Stimulated activated CD4-positive, alpha-beta T cell treated with anti-CD3 and anti-CD28 coated beads, TNF-alpha, amount 100 ng/mL, for 1 hour (primary cell): ENCODE measurements at places on chromosomes 12 and 14.

DNA sequence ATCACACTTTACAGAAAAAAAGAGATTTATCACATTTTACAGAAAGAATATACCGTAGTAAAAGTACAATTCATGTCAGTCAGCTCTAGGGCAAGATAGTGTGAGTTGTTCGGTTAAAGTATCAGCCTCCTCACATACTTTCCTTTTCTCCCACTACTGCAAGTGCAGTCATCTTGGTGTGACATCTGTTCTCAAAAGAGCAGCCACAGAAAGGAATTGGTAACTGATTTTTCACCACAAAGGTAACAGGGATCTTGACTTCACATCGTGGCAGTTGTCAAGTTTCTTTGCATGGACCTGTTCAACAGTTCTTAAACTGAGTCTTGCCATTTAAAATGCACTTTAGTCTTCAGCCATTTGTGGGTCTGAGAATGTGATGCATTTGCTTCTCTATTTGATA lies 5.0 kb upstream of the E2F7 start:
- no peak for DNase-seq

DNA sequence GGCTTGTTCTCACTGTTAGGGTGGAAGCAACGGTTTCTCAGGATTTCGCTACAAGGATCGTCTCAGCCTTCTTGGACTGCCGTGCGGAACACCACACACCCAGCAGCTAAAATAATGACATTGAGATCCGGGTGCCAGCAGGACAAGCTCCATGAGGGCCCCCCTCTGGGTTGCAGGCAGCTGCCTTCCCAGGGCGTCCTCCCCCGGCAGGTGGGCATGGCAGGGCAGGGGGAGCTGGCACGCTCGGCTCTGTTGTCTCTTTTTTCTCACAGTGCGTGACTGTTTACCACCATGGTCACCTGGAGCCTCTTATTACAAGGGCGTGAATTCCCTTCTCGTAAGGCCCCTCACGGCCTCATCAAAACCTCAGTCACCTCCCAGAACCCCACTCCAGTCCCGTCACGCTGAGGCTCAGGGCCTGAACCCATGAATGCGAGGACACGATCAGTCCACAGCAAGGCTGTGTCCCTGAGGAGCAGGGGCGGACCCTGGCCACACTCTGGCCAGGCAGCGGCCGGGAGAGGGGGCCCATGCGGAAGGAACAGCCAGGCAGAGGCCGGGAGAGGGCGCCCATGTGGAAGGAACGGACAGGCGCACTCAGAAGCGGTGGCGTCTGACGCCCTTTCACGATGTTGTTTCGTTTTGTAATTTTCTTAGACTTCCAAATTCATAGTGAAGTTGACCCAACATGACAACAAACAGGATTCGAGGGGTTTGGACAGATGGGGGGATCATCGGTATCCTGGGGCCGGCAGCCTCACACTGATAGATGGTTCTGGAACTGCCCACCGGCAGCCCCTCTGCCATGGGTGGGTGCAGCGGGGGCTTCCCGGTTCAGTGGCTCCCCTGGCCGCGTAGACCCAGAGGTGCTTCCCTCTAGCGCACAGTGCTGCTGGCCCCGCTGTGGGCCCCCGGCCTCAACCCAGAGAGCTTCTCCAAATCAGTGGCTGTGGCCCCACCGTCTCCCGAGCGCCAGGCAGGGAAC lies 10.0 kb downstream of the LRCOL1 start:
- DNase-seq: no peak

GRCh38 chr12:59733200-59733599 lies 137.4 kb downstream of the SLC16A7 start:
- DNase-seq: no peak

DNA sequence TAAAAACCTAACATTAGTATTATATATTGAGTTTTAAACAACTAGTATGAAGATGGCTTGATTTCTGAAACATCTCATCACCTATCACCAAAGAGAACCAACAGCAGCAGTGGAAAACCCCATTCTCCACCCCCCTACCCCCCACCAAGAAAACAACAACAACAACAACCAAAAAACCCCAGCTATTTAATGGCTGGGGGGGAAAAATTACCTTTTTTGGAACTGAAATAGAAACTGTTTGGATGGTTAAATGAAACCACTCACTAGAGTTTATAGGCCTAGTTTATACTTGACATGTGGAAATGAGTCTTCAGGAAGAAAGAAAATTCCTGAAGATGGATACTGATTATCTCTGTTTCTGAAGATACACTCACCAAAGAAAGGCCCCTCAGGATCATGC lies 30.3 kb downstream of the PPP2R5E start:
- DNase-seq: no peak

- no peak for DNase-seq
These were observed 326.5 kb upstream of the TBX3 start for GRCh38 chr12:115010324-115010995.

DNA sequence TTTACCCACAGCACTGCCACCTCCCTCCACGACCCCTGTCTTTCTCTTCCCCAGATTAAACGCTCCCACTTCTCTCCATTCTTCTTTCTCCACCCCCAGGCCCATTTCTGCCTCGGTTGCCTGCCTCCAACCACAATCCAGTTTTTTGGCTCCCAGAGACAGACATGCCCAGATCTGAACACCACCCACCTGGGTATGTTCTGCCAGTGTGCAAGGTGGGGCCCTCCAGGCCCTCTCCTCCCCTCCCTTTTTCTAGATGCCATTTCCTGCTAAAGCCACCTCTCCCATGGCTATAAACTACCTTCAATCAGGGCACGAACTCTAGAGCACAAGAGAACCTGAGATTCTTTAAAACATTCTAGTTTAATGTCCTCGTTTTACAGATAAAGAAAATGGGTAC lies 63.3 kb downstream of the IRF2BPL start:
- no peak for DNase-seq

DNA sequence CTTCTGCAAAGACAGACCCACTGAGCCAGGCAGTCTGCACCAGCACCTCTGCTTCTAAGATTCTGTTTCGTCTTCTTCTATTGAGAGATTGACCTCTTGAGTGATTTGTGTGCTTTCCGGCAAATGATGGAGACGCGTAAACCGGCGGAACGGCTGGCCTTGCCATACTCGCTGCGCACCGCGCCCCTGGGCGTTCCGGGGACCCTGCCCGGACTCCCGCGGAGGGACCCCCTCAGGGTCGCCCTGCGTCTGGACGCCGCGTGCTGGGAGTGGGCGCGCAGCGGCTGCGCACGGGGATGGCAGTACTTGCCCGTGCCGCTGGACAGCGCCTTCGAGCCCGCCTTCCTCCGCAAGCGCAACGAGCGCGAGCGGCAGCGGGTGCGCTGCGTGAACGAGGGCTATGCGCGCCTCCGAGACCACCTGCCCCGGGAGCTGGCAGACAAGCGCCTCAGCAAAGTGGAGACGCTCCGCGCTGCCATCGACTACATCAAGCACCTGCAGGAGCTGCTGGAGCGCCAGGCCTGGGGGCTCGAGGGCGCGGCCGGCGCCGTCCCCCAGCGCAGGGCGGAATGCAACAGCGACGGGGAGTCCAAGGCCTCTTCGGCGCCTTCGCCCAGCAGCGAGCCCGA lies 703 bp downstream of the ASCL4 start:
- no peak for DNase-seq

- no peak for DNase-seq
These were observed 85.6 kb downstream of the GLT1D1 start for GRCh38 chr12:128938886-128939285.

GRCh38 chr12:17235996-17236395 lies 630.0 kb upstream of the LMO3 start:
- DNase-seq: no peak

DNA sequence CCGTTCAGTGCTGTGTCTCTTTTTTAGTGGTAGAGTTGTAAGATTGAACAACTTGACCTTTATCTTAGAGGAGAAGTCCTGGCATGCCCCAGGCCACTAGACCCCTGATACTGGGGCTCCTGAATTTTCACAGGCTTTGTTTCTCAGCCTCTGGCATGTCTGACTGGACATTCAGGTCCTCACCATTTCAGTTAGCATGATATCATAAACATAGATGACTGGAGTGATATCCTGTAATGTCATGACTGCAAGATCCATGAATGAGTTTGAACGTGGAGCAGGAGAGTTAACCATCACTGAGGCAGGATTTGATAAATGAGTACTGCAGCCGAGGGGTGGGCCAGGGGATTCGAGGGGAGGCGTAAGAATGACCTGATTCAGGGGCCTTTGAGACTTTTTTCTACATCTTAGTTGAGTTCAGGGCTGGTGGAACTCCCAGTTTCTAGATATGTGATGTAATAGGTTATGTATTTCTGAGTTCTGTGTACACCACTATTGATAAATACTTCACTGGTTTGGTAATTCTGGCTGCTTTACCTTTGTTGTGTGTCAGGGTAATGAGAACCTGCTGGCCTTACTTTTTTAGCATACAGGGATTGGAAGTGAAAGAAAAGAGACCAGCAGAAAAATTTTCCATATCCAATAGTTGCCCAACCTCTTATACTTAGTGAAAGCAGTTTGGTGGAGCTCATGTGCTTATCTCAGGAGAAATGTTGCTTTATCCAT lies 217.0 kb downstream of the SYNE2 start:
- DNase-seq: no peak

- no peak for DNase-seq
These were observed 37.7 kb downstream of the CFL2 start for GRCh38 chr14:34676516-34677211.

DNA sequence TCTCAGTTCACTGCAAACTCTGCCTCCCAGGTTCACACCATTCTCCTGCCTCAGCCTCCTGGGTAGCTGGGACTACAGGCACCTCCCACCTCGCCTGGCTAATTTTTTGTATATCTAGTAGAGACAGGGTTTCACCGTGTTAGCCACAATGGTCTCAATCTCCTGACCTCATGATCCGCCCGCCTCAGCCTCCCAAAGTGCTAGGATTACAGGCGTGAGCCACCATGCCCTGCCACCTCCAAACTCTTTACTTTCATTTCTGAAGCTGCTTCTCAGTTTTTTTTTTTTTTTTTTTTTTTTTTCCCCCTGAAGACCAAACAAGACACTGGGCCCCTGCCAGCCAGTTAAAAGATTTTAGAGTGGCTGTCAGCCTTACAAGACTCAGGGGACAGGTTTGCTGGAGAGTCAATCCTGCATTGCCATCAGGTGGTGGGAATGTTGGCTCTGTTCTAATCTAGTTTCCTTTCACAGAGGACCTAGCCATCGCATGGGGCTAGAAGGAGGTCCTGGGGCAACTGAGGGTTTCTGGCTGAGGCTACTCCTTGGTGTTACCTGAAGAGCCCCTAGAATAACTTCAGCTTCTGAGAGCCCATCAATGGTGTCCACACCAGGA lies 37.4 kb upstream of the HIGD1C start:
- no peak for DNase-seq

- DNase-seq: no peak
These were observed 2.8 kb downstream of the CKB start for GRCh38 chr14:103519837-103520212.

GRCh38 chr12:110256780-110257431 lies 24.1 kb upstream of the ATP2A2 start:
- DNase-seq: no peak

DNA sequence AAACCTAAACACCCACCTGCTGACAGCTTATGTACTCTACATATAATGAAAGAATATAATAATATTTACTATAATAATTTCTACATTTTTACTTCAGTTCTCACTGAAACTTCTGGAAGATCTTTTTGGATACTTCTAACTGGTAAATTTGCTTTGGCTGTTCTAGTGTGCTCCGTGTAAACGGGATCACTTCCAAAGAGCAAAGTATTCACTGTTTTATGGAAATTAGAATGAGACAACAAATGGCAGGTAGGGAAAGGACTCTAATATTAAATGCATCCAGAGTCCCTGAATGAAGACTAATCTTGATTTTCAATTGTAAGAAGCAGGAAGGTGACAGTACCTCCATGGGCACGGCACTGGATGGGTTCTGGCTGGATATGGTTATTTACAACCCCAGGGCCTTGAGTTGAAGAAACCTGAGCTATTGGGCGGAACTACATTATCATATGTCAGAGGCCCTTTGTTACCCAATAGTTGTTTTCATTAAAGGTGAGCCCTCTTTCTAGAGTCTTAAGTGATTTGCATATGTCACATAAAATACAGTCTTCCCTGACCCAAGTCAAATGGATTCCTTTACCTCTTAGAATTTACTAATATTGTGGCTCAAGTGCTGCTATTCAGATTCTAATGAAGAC lies 10.7 kb downstream of the ERP29 start:
- no peak for DNase-seq

DNA sequence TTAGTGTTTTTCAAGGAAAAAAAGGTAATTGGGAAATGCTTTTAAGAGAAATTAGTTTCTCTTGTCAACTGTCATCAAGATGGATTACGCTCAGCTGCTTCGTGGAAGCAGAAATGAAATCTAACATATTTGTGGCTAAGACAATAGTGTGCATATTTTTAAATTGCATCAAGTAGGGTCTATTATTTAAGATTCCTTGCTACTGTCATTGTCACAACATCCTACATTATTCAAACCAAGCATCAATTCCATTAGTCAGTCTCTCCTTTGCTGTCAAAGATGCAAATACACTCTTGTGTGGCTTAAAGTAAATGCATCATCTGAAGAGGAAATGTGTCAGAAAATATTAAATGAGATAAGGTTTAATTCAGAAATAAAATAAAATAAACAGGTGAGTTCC lies 1277.6 kb upstream of the SEL1L start:
- DNase-seq: no peak

- no peak for DNase-seq
These were observed 36.4 kb downstream of the TESPA1 start for GRCh38 chr12:54948171-54948570.

DNA sequence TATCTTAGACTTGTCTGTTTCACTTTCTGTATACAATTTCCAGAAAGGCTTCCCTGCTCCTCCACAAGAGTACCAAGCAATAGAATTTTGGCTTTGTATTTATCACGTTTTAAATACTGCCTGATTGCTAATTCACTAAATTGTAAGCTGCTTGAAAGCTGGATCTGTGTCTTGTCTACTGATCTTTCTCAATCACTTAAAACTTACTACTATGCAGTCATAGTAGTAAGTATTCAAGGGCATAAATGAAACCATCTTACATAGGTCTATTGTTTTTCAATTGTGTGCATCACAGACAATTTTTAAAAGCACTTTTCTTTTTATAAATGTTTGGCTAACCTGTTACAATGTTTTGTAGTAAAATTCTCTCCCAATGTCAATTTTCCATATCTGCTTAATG lies 1.2 kb upstream of the GLIPR1L2 start:
- DNase-seq: no peak

DNA sequence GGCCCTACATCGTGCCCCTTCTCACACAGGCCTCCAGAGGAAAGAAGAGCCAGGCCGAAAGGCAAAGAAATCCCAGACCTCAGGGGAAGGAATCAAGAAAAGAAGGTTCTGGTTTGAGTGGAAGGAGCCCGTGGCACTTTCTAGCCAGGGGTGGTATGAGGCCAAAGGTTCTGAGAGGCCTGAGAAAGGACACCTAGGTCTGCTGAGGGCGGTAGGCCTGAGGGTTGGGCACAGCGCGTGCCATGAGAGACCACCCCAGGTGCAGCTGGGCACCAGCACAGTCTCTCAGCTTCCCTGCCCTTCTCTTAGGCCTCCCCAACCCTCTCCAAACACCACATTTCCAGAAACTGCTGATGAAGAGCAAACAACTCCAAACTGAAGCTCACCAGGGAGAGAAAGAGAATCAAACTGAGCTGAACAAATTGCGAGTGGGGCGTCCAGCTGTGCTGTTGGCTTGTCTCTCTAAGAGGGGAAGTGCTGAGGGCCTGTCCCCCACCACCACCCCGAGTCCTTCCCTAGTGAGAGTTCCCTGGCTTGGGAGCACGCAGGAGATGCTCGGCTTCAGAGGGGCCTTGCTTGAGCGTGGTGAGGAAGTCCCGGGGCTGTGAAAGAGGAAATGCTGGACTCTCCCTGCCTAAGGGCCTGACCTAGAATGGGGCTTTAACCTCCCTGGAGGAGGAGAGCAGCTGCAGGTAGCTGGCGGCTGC lies 184.8 kb downstream of the ZFP36L1 start:
- no peak for DNase-seq

GRCh38 chr12:66531766-66532165 lies 147.1 kb downstream of the GRIP1 start:
- no peak for DNase-seq
